ENCODE measurements at places on chromosomes 7 and 10.

- DNase-seq: no peak
Observed at GRCh38 chr7:139647814-139648390, 124.4 kb downstream of the CLEC2L start.

GRCh38 chr10:77350711-77351119, 286.9 kb downstream of the KCNMA1 start:
- DNase-seq: no peak

DNA sequence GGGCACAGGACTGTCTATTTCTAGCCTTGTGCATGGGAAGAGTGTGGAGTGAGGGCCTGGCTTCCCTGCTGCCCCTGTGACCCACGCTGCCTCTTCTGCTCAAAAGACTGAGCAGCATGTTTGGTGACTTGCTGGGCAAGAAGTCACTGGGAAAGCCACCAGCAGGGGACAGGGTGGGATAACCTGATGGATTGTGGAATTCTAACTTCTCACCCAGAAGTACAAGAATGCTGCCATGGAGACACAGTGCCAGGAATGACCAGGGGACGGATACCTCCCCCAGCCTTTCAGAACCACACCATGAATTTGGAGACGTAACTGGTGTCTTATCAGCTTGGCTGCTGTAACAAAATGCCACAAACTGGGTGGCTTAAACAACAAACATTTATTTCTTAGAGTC, 28.4 kb downstream of the GALNTL5 start:
- no peak for DNase-seq

DNA sequence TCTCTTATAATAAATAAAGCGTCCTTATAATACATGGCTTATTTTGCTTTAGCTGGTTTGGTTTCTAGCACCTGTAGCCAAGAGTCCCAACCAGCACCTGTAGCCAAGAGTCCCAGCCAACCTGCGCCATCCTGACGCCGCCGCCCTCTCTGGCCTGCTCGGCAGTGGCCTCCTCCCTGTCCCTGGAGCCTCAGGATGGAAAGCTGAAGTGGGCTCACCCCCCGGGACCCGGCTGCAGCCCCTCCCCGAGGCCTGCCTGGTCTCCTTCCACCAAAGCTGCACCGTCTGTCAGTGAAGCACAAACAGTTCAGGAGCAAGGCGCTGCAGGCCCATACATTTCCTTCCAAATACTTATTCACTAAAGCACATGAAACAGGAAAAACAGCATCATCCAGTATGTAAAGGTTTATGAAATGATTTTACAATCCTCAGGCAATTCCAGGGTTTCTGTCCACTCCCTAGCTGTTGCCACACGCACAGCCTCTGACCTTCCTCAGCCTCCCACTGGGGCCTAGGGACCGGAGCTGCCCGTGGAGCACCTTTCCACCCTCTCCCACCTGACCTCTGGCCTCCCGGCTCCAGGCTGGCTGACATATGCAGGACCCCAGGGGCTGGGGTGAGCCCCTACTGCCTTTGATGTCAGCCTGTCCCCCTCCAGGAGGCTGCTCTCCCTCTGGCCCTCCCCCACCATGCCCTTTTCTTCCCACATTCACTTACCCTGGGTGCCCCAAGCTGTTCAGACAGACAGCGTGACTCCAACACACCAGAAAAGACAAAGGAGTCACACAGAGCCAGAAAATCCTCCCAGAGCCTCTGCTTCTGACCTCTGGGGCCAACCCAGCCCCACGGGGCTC, 149.6 kb upstream of the PPP2R2D start:
- no peak for DNase-seq

GRCh38 chr7:50603287-50603686, 38.1 kb upstream of the DDC start:
- no peak for DNase-seq

- no peak for DNase-seq
Observed at GRCh38 chr7:85733169-85733915, 546.5 kb upstream of the SEMA3D start.

- DNase-seq: no peak
Observed at GRCh38 chr10:48481385-48481784, 123.5 kb downstream of the ARHGAP22 start.

DNA sequence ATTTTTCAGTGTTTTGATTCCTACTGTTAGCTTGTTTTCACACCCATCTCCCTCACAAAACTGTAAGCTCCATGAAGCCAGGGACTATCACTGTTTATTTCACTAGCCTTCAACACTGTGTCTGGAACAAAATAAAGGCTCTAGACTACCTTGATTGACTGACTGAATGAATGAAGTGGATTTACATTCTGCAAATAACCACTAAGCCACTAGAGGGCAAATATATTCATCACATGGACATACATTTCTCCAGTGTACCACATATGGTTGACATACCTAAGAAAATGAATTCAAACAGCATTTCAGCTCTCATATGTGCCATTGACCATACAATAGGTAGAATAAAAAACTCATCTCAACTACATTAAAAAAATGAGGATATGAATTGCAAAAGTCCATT, 185.9 kb downstream of the RAB11FIP2 start:
- DNase-seq: peak; percentile 48

GRCh38 chr7:135281363-135281949, 47.8 kb downstream of the STRA8 start:
- peak; percentile 91 for DNase-seq

DNA sequence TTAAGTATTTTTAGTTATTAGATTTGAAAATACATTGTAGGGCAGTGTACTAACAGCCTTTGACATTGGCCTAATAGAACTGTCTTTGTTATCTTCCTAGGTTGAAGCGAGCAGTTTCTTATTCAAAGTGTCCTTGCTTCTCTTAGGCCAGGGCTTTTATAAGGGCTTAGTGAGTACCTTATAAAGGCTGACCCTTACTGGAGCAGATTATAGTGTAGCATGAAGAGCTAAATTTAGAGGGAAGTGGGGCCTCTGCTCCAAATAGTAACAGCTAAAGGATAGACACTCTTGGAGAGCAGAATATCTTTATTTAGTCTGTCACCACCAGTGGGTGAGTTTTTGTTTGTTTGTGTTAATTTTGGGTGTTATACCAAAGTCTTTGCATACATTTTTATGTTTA, 15.9 kb downstream of the BZW2 start:
- DNase-seq: no peak

- DNase-seq: no peak
Observed at GRCh38 chr7:112459645-112460044, 9.4 kb downstream of the IFRD1 start.
